ENCODE measurements at places on chromosomes 3 and 15.
A peak's percentile ranks its signal among the peaks of the same experiment; 100 is the strongest.

DNA sequence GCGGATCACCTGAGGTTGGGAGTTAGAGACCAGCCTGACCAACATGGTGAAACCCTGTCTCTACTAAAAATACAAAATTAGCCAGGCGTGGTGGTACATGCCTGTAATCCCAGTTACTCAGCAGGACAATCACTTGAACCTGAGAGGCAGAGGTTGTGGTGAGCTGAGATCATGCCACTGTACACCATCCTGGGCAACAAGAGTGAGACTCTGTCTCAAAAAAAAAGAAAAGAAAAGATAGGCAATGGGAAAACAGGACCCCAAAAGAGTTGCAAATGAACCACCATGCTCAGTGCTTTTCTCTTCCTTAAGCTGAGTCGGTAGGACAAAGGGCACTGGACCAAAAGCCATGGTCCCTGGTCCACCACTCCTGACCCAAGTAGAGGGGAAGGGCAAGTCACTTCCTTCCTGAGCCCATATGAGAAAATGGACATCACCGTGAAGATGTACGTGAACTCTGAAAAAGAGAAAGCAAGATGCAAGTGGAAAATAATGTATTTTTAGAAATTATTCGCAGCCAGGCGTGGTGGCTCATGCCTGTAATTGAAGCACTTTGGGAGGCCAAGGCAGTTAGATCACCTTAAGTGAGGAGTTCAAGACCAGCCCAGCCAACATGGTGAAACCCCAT, 2.6 kb downstream of the ITGB5 start:
- DNase-seq: no peak

- DNase-seq: peak; percentile 49
Observed at GRCh38 chr3:51391566-51392354, 675 bp downstream of the RBM15B start.

- DNase-seq: no peak
Observed at GRCh38 chr3:127218454-127218922, 25.6 kb downstream of the PRR23E start.

DNA sequence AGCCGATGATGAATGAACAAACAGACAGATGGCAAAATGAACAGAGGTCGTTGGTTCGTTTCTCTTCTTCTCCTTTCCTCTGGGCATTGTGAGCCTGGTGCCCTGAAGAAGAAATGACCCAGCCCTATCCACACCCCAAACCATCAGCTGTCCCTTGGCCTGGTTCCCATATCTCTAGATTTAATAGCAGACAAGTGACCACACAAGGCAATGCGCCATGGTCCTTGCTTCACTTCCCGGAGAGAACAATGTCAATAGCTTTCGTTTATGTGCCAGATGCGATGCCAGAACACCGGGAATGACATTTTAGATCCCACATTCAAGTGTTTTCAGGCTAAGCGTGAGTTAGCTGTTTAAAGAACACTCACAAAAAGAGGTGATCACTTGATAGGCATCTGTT, 17.7 kb downstream of the POC1A start:
- DNase-seq: no peak

DNA sequence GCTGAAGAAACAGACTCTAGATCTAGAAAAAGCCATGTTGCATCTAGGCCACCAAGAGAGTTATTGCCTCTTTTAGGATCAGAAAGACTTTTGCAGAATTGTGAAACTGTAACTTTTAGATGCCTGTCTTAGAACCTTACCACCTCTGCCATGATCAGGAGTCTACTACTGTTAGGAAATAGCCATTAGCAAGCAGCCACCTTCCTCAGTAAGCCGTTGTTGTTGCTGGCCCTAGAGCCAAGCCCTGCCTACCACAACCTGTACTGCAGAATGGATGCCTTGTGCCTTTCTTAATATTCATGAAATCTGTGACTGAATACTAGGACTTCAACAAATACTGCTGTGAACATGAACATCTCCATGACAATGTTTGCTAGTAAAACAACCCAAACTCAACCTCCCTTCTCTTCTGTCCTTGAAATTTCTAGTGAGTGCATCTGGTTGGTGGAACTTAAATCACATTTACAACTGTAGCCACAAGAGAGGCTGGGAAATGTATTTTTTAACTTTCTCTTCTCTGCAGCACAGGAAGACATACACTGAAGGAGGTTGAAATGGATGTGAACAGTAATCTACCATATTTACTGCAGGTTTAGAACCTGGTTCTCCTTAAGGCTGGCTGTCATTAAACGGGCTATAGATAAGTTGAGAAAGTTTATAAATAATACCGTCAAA, 20.7 kb downstream of the RASA2 start:
- DNase-seq: no peak

DNA sequence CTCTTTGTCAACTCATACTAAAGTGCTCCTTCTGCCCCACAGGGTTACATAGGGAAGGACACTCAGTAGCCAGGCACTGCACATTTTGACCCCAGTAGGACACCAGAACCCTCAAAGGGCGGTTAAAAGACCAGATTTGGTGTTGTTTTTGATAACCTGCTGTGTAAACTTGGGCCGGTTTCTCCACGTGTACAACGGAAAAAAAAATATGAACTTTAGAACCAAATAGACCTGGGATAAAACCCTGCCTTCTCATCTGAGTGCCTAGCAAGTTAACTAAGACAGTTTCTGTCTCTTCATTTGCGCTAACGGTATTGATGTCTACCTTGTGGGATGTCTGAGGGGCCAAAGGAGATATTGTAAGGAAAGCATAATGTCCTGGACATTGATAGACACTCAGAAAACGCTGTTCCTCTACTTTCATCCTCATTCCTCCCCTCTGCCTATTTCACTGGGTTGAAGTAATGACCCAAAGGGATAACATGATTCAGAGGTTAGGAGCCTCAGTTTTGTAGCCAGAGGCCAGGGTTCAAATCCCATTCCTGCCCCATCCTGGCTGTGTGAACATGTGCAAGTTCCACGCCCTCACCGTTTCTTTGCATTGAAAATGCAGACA, 155.9 kb upstream of the LPP start:
- DNase-seq: no peak

- DNase-seq: no peak
Observed at GRCh38 chr3:13689373-13690260, 140.7 kb downstream of the FBLN2 start.

DNA sequence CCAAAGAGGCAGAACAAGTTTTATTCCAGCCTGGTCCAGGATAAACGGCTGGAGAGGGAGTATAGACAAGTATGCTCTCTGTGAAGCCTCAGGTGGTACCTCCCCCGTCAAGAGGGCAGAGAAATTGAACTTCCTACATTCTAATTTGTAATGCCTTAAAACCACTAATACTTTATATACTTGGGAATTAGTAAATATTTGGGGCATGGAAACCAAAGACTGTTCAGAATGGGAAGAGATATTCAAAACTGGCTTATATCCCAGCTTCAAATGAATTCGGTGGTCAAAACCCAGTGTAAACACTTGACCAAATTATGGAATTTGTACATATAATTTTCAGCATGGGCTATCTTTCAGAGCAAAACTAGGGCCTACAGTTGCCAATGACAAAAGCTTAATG, 122.6 kb downstream of the FBN1 start:
- DNase-seq: no peak

GRCh38 chr15:92005154-92005553, 151.6 kb downstream of the SLCO3A1 start:
- no peak for DNase-seq

GRCh38 chr3:87800516-87800915, 258.3 kb downstream of the CGGBP1 start:
- DNase-seq: no peak

GRCh38 chr15:70459312-70459711, 304.0 kb downstream of the UACA start:
- DNase-seq: no peak

- DNase-seq: peak; percentile 3
Observed at GRCh38 chr3:136819392-136819730, 435 bp downstream of the SLC35G2 start.

- no peak for DNase-seq
Observed at GRCh38 chr15:72200395-72201237, 3.0 kb upstream of the GRAMD2A start.

- DNase-seq: no peak
Observed at GRCh38 chr15:47987908-47988532, 132.8 kb upstream of the SLC24A5 start.

DNA sequence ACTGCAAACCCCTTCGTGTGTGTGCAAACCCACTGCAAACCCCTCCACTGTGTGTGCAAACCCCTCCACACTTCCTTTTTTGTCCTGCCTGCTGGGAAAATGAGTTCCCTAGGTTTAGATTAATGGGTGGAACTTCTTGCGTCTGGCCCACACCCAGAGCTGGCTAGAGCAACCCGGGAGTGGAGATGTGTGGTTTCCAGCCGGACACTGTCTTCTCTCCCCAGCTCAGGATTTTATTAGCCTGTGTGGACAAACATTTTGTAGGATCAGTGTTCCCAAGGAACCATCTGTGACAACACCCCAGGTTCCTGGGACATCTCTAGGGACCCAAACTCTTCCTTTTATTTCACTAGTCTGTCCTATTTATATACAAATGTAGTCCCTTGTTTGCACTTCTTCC, 9.6 kb upstream of the LRRK1 start:
- DNase-seq: no peak

DNA sequence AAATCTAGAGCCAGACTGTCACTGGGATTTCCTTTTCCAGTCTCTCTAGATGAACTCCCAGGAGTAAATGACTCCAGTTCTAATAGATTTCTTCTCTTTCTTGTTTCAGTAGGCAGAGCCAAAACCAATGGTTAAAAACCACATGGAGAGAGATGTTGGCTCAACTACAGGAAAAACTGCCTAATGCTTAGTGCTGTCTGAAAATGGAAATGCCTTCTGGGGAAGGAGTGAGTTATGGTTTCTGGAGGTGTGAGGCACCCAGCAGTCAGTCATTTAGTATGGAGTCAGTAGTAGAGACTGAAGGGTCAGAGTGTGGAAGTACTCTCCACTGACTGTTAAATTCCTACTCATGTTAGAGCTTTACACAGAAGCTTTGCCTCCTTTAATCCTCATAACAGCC, 136.7 kb downstream of the CCNL1 start:
- no peak for DNase-seq

DNA sequence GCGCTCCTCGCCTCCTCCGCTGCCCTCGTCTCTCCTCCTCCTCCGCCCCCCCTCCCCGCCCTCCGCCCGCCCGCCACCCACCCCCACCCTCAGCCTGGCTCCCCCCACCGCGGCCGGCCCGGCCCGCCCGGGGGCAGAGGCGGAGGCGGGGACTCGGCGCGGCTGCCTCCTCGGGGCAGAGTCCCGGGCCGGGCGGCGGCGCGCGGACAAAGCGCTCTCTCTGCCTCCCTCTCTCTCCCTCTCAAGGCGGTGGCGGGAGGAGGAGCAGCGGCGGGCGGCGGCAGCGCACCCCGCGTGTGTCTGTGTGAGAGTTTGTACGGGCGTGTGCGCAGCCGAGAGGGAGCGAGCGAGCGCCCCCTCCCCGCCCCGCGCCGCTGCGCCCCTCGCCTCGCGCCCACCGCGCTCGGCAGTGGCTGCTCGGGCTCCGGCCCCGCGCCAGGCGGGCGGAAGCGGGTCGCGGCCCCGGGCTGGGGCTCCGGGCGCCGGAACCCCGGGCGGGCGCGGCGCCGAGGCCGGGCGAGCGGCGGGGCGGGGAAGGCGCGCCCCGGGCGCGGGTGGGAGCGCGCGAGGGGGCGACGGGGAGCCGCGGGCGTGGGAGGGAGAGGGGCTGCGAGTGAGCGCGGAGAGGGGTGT, at the start of gene IGF2BP2:
IGF2BP2 (minus strand) TSS at position 37 of the 633 bp plus-strand sequence. CDS start 82 bp downstream, outside the sequence.
- peak; percentile 28 for DNase-seq

DNA sequence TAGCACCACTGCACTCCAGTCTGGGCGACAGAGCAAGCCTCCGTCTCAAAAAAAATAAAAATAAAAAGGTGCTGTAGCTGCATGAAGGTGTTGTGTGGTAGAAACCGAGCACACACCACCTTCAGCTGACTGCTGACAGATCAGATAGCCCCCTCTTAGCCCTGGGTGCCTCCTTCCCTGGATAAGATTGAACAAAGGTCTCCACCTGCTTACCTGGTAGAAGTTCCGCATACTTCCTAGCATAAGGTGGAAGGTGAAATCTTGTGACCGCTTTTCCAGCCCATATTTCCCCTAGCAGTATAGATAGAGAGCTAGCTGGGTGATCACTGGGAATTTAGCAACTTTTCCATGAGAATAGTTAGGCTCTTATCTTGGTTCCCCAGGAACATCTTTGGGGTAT, 18.7 kb upstream of the NEO1 start:
- no peak for DNase-seq

DNA sequence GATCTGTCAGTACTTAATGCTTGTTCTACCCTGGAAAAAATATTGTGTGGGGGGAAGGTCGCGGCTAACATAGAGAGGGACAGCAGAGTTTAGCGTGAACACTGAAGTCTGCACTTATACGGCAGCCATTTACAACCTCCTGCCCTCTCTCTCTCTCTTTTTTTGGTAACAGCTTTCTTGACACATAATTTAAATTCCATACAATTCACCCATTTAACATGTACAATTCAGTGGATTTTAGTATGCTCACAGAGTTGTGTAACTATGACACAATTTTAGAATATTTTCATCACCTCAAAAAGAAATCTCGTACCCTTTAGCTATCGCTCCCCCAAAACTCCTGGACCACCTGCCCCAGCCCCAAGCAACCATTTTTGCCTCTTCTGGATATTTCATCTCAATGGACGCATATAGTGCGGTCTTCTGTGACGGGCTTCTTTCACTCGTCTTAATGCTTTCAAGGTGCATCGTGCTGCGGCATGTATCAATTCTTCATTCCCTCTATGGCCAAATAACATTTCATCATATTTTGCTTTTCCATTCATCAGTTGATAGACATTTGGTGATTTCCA, 141.8 kb downstream of the XXYLT1 start:
- DNase-seq: no peak

GRCh38 chr15:27983496-27983895, 115.6 kb downstream of the OCA2 start:
- no peak for DNase-seq

DNA sequence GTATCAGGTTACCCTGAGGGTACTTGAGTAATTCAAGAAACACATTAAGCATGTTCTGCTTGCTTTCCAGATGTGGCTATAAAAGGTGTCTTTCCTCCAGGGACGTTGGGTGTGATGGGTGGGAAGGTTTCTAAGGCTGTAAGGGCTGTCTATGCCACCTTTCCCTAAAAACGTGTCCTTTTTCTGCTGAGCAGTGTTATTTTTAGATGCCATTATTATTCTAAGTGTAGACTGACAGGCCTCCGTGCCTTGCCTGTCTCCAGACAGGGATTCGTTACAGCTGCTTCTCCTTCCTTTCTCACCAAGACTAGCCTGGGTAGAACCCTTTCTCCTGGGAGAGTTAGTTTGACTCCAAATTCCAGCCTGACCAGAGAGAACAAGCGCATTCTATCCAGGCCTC, 26.8 kb upstream of the RHO start:
- DNase-seq: no peak

- DNase-seq: no peak
Observed at GRCh38 chr15:65260968-65261367, 25.7 kb downstream of the PARP16 start.

DNA sequence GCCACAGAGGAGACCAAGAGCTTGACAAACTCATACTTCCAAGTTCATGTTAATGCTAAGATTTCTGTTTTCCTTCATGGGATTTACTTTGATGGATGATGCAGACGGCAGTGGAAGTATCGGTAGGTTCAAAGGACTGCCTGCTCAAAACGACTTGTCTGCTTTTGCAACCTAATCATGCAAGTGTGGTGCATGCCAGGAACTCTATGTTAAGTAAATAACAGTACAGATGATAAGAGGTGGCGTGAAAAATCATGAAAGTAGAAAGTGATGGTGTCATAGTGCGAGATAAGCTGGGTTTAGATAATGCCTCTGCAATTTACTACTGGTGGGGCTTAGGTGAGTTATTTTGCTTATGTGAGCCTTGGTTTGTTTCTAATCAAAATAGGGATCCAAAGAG, 14.7 kb upstream of the LMCD1 start:
- no peak for DNase-seq
